ENCODE measurements at places on chromosomes 12 and 14.

- no peak for DNase-seq
Observed at GRCh38 chr12:50647031-50647430, 116.9 kb upstream of the ATF1 start.

DNA sequence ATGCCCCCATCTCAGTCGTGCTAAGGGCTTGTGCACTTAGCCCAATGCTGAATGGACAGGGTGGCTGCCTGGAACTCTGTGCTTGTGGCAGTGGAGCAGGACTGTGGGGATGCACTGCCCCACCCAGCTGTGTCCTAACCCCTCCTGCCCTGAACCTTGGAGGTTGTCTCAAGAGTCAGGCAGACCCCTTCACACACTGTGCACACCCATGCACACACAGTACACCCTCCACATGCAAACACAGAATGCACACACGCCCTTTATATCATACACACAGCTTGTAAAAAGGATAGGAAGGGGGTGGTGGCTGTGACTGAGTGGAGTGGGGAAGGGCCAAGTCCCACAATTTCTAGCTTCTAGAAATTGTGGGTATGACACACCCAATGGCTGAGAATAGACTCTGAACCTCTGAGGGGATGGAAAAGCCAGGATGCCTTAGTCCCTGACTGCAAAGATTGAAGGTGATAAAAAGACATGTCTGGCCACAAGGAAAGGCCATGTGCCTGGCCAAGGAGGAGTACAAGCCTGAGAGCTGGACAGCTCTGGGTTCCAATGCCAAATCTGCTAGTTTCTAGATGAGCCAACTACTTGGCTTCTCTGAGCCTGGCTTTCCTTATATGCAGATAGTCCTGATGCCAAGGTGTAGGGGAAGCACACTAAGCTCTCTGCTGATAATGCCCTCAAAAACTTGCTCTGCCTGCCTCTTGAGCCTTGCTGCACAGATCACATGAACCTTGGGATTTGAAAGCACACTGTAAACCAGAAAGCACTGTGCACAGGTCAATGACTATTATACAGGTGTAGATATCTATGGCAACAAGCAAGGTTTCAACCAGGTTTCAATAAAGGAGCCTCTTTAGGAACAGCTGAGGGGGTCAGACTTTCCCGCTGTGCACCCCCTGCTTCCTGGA is 8.4 kb downstream of the KRT8 start:
- no peak for DNase-seq

DNA sequence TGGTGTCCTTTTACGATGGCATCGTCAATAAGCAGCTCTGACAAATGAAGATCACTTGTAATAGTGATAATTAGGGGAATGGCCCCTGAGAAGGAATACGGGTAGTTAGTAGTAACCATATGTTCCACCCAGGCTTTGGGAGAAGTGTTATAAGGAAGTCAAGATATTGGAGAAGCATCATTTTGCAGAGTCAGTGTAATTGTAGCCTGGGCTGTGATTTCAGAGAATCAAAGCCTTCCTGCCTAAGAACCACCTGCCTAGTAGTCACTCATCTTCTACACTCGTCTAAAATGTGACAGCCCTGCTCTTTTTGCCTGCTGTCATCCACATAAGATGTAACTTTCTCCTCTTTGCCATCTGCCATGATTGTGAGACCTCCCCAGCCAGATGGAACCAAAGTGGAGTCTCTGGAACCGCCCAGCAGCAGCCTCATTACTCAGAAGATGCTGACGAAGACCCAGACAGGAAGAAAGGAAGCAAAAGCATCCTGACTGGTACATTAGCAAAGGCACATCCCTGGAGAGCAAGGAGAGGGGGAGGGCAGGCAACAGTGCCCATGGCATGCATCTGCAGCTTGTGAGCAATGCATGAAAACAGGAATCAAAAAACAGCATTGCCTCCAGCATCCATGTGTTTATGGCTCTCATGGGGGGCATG is 12.6 kb upstream of the EDDM3A start:
- no peak for DNase-seq

DNA sequence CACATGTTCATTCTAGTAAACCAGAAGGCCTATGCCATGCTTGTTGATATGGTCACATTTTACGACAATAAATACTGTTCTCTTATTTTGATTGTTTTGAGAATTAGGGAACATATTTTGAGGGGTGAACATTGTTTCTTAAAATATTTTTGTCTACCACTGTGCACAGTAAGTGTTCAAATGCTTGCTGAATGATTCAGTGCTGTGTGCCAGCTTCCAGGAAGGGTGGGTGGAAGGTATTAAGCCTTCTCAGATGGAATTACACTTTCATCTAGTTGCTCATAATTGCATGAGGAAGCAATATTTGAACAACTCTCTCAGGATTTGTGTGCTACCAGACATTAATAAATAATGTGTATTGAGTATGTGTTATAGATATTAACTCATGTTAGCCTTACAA is 15.5 kb upstream of the TMX1 start:
- DNase-seq = no peak

GRCh38 chr12:75543529-75543928 is 32.1 kb upstream of the KRR1 start:
- no peak for DNase-seq

- no peak for DNase-seq
Observed at GRCh38 chr14:53921027-53921426, 35.6 kb downstream of the BMP4 start.

DNA sequence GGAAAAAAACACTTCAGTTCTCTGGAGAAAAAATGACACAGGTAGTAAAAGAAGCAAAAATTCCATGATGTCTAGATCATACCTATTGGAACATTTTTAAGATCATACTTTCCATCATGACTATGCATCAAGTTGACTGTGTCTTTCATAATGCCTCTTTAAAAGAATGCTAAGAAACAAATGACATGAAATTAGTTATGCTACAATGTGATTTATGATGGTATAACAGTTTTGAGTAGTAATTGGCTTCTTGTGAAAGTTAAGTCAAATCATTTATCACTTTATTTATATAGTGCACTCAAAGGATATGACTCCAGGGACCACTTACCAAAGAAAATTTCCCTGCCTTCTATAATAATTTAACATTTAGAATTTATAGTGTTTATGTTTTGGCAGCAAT is 28.5 kb downstream of the RASSF9 start:
- no peak for DNase-seq

- DNase-seq = no peak
Observed at GRCh38 chr12:91100906-91101305, 10.4 kb downstream of the LUM start.

DNA sequence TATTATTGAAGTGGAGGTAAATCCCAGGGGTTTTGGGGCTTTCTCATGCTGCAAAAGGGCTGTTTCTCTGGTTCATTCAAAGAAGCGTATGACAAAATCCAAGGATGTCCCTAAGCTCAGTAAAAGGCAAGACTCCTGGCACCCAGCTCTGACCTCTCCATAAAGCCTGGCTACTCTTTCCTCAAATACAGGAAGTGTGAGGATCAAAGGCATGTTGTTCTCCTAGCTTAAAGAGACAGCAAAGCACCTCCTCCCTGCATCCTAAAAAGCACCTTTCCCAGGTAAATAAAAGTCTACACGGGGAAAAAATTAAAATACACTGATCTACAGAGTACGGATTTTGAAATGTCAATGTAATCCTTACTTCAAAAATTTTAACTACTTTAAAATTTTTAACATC is 118.6 kb downstream of the LMNTD1 start:
- DNase-seq = no peak

DNA sequence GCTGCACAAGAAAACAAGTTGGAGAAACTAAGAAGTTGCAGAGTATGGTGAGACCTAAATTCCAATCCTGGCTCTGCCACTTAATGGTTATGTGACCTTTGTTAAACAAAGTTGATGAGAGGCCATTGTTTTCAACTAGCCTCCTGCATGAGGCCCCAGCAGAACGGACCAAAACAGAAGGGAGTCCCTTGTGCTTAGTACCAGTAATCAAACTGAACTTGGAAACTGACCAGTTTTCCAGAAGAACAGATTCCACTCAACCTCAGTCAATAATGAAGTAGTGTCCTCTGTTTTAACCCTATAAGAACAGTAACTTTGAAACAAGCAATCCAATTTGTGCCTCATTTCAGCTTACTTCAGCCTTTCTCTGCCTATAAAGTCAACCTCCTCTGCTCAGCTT is 69.9 kb downstream of the C12orf56 start:
- DNase-seq = peak; percentile 24

- peak; percentile 12 for DNase-seq
Observed at GRCh38 chr12:32896432-32897280, at the start of gene PKP2. PKP2 (minus strand) TSS chr12:32896777; CDS start chr12:32896731, 46 bp downstream.

DNA sequence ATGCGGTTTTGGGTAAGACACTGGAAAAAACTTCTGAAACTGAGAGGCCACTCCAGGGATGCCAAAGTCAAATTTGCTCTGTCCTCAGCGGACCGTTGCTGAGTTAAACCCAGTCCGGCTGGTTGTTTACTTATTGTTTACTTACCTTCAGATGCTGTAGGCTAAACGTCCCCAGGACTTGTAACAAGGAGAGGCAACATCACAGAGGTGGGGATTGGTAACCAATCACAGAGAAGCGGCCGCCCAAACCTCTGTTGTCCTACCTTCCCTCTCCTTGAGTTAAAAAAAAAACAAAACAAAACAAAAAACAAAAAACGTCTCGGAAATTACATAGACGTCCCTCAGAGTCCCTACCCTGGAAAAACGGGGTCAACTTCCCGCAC is 380 bp downstream of the ANO2 start:
- DNase-seq = no peak

- DNase-seq = no peak
Observed at GRCh38 chr12:120169946-120170345, 24.6 kb downstream of the GCN1 start.

DNA sequence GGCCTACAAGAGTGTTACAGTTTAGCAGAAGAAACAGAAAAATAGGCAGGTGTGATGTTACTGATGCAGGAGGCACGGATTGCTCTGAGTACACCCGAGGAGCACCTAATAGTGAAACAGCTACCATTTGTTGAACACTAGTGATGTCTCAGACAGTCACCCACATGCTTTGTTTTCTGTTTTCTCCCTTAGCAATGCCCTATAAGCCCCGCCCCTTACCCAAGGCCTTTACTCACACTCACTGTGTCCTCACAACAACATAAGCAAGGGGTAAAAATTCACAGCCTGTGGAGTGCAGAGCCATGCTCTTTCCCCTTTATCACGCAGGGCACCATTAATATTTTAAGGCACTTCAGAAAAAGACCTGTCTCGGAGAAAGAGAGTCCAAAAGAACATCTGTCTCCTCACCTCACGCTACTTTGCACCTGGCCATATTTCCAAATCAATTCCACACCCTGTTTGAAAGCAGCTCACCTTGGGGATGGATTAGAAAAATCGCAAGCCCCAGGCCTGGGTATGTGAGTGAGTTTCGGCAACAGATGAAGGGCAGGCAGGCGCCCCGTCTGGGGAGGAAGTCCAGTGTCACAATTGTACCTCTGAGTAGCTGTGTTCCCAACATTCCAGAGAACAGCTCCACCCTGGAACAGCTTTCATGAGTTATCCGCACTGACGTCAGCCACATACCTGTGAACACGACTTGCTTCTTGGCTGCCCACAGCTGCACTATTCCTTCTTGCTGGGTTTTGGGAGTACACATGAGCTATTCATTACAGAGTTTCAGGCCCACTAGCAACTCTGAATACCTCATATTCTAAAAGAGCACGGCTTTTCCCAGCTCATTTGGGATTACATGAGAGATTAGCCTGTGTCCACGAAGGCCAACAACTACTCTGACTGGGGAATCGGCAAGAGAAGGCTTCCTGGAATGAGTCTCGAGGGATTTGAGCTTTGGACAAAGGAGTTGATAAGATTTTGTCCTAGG is 26.0 kb downstream of the MAPK1IP1L start:
- no peak for DNase-seq

- no peak for DNase-seq
Observed at GRCh38 chr12:1357171-1357570, 237.2 kb downstream of the FBXL14 start.

- DNase-seq = no peak
Observed at GRCh38 chr14:75032939-75033338, 18.3 kb downstream of the MLH3 start.

DNA sequence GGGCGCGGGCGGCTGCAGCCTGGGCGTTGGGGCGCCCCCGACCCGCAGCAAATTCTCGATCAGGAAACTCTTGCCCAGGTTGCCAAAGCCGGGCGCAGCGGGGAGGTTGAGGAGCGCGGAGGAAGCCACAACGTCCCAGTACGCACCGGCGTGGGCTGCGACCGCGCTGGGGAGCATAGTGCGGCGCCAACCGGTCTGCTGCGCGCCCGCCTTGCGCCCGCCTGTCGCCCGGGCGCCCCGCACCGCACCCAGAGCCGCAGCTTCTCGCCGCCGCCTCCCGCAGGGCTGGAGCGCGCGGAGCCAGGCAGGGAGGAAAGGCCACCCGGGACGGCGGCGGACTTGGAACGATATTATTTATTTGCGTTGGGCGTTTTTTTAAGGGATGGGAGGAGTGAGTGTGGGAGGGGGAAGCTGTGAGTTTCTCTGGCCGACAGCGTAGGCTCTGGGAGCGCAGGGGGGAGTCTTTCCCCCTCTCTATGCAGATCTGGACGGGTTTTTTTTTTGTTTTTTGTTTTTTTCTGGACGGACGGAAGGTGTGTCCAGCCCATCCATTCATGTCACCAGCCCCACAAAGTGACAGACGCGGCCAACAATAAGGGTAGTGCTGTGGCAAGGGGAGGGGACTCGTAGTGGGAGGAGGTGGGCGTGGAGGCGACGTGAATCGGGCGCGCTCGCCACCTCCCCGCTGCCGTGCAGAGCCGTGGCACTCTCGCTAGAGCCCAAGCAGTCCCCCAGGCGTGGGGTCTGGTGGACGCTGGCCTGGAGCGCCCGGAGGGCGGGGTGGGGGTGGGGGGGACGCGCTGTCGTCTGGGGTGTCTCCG is at the start of gene DBX2:
DBX2 (minus strand) TSS at position 349 of the 821 bp plus-strand sequence; CDS start at position 177, 172 bp downstream.
- no peak for DNase-seq

DNA sequence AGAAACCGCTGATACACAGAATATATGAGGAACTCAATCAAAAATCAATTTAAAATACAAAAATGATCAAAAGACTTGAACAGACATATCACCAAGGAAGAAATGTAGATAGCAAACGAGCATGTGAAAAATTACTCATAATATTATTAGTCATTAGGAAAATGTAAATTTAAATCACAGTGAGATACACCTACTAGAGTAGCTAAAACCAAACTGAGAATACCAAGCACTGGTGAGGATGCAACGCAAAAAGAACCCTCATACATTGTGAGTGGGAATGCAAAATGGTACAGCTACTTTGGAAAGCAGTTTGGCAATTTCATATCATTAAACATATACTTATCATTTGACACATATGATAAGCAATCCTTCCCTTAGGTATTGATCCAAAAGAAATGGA is 101.1 kb upstream of the ST8SIA1 start:
- no peak for DNase-seq

GRCh38 chr12:27796128-27796527 is 16.1 kb upstream of the MANSC4 start:
- no peak for DNase-seq

All from globus pallidus (tissue), 1 donor.